Activated naive CD4-positive, alpha-beta T cell treated with anti-CD3 and anti-CD28 coated beads for 36 hours (primary cell): ENCODE measurements at places on chromosomes 2 and 18. TPM values are rescaled to one million over a fixed set of nuclear protein-coding genes. Genes with fewer than 3 reads are reported as not detected.

DNA sequence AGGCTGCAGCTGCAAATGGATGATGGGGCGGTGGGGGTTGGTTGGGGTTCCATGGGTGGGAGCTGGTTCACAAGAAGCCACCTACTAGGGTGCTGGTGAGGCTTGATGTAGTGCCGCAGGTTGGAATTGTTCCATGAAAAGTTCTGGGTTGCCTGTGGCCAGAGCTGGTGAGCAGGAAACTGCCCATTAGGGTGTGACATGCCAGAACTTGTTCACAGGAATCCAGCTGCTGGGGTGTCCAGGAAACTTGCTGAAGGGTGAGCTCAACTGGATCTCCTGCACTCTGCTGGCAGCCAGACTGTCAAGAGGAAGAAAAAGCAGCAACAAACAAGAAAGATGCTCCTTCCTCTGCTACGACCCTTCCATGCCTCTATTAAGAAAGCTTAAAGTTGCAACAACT is 48.8 kb downstream of the MAP3K20 start:
- DNase-seq = no peak

GRCh38 chr2:194103941-194104659 is 1552.9 kb upstream of the SLC39A10 start:
- no peak for DNase-seq

DNA sequence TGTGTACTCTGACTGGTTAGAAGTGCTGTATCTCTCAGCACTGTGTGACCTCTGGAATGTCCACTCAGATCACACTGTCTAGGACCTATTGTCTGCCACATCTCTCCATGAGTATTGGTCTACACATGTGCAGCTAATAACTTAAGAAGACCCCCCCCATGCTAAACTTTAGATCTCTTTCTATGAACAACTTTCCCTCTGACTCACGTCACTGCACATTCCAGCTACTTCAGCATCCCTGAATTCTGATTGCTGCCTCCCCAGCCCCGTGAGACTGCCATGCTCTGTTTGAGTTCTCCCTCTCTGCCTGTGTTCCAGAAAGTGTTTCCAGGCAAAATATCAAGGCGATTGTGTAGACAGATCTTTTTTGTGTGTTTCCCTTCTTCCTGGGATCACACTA is 41.8 kb downstream of the RAPGEF4 start:
- no peak for DNase-seq

GRCh38 chr2:25257931-25258846 is 83.5 kb downstream of the DNMT3A start:
- DNase-seq = no peak

DNA sequence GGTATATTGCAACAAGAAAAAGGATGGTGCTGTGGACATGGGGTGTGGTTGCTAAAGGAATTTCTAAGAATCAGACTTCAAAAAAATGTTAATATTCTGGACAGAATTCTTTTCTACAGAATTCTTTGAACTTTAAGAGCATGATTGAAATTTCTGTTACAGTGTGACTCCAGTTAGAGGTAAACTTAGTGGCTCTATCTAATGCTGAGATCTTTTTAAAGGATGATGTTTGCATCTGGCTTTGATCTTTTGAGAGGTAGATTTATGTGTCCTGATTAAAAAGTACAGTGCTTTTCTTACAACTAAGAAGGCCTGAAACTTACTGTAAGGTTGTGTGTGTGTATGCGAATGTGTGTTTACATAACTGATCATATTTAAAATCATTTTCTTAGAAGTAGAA is 25.4 kb downstream of the NCK2 start:
- no peak for DNase-seq

DNA sequence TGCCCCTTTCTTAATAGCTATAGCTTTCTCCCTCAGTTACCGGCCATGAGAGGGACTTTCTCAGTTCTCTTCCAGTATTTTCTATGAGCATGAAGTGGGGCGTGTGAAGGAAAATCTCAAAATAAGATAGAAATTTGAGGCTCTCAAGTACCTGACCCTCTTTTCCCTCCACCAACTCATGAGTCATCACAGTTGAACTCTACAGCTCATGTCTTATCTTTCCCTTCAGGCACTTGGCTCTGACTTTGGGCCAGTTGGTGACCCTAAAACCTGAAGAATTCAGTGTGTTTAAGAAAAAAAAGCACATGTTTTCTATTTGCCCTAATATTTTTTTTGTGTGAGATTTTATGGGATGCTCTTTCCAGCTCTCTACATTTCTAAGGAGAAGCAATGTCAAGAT is 896.7 kb upstream of the ZEB2 start:
- no peak for DNase-seq

GRCh38 chr2:2057125-2057721 is 273.9 kb downstream of the MYT1L start:
- peak; percentile 96 for DNase-seq

TOGARAM2 gene
- 2.0 TPM for total RNA-seq

LOXHD1 gene
- 0.05 TPM for total RNA-seq

DNA sequence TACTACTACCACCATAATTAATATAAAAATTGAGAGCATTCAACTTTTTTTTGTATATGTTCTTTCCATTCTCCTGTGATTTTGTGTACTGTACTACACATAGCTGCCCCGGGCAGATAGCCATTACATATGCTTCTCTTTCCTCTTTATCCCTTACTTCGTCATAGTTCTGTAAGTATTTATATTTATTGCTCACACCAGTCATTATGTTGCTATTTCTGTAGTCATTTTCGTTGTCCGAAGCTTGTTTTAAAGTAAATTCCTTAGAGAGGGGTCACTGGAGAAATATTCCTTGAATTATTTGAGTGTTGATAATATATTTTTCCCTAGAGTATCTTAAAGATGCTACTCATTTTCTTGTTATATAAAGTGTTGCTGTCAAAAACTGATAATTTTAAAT is 144.0 kb downstream of the CLIP4 start:
- DNase-seq = no peak

LAMA3 gene
- total RNA-seq = 0.10 TPM
